ENCODE measurements at places on chromosomes 4 and X. TPM values are rescaled to one million over a fixed set of nuclear protein-coding genes. Genes with fewer than 3 reads are reported as not detected.

PNMA5 gene
- not detected for total RNA-seq

GLRA2 gene
- total RNA-seq, result not detected

RTL3 gene
- total RNA-seq, result not detected

RIBC1 gene
- 2.0 TPM for total RNA-seq

NELFA gene
- 55.8 TPM for total RNA-seq

AR gene
- total RNA-seq, result 7.7 TPM

PCGF3 gene
- 93.4 TPM for total RNA-seq

RBM47 gene
- total RNA-seq, result 37.8 TPM

TMEM175 gene
- 32.5 TPM for total RNA-seq

DNA sequence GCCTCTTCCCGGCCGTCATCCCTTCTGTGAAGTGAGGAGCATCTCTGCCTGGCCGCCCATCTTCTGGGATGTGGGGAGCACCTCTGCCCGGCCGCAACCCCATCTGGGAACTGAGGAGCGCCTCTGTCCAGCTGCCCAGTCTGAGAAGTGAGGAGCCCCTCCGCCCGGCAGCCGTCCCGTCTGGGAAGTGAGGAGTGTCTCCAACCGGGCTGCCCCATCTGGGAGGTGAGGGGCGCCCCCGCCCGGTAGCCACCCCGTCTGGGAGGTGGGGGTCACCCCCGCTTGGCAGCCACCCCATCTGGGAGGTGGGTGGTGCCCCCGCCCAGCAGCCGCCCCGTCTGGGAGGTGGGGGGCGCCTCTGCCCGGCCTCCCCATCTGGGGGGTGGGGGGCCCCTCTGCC lies 142.3 kb downstream of the LAS1L start:
- DNase-seq, result no peak

- no peak for DNase-seq
These were observed 43.9 kb upstream of the SLC25A4 start for GRCh38 chr4:185099024-185099682.

GRCh38 chr4:40334591-40335524 lies at the start of gene CHRNA9:
TSS of gene CHRNA9 (plus strand) at chr4:40335333. CDS start at chr4:40335468, 135 bp downstream.
- DNase-seq, result no peak

DNA sequence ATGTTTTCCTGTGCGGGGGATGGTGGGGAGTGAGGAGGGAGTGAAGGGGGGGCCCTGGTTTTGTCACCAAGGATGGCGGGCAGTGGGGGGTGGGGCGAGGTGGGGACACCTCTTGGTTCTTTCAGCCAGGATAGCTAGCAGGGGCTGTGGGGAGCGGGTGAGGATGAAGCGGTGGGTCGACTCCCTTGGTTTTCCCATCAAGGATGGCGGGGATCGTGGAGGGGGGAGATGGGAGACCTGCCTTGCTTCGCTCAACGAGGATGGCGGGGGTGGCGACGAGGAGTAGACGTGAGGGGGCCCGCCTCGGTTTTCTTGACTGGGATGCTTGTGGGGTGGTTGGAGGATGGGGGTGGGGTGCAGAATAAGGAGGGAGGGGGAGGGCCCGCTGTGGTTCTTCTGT lies 643 bp downstream of the FHL1 start:
- no peak for DNase-seq

DNA sequence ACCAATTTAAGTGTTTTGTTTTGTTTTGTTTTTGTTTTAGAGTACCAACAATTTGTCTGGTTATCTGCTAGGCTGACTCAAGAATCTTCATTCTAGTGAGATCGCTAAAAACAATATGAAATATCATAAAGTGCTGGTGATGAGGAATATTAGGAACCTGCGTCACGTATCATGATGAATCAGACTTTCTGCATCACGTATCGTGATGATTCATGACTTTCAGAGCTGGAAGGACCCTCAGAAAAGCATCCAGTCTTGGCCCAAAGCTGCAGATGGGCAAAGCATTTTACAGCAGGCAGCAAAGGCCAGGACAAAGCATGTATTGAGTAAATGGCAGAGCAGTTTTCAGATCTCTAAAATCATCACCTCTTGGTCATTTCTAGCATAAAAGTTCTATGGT lies 278.0 kb upstream of the BOD1L1 start:
- no peak for DNase-seq

DNA sequence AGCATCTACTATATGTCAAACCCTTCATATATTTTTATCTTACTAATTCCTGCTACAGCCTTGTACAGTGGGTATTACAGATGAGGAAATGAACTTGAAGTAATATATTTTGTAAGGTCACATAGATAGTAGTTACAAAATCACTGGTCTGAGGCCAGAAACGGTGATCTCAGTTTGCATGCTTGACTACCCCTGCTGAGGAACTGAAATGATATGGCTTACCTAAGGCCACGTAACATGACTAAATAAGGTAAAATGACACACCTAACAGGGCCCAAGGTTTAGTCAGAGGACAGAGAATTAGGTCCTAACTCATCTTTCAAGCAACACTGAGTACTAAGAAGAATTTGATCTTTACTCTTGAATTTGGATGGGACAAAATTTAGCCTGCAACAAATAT lies 1.5 kb upstream of the COMMD8 start:
- no peak for DNase-seq

- no peak for DNase-seq
These were observed 321.6 kb downstream of the ARHGAP10 start for GRCh38 chr4:148053298-148054003.

- no peak for DNase-seq
These were observed 46.8 kb downstream of the SLIT2 start for GRCh38 chr4:20298455-20298854.

- DNase-seq, result no peak
These were observed 867.4 kb upstream of the PCDH10 start for GRCh38 chr4:132281733-132282132.

GRCh38 chrX:24019448-24019847 lies 7.5 kb downstream of the KLHL15 start:
- DNase-seq, result no peak

DNA sequence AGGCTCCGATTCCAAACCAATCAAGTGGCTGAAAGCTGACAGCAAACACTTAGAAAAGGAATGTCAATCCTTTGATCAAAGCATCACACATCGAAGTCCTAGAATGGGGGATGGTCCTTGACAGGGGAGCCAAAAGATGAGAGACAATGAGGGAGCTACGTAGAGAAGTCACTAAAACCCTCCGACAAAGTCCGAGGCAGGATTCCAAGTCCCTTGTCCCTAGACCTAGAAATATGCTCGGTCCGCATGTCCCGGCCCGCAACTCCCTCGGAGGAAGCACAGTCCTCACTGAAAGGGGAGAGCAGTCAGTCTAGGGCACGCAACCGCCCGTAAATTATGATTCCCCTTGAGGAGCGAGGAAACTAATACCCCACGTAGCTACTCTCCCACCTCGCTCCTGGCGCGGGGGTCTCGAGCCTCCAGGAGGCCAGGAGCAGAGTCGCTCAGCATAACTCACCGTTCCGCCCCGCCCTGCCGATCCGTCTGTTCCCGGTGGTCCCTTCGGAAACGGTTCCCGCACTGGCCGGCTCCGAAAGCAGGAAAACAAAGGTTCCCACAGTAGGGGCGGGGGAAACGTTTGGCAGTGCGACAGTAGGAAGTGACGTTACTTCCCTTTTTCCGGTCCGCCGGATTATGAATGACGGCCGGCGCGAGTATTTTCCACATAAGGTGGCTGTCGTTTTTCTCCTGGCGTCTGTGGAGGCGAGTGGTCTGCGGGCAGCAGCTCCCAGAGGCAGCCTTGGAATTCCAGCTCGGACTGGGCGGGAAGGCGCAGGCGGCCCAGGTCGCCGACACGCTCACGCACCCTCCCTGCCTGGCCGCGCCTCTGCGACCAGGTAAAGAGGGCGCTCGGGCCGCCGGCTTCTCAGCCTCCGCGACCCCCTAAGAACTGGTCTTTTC lies at the start of the genes GSTCD and INTS12:
GSTCD (plus strand) TSS at position 604 of the 900 bp plus-strand sequence. CDS start 8,830 bp downstream, outside the sequence.
INTS12 (minus strand) TSS at position 509 of the 900 bp plus-strand sequence. CDS start 8,684 bp downstream, outside the sequence.
- DNase-seq, result peak; percentile 91

DNA sequence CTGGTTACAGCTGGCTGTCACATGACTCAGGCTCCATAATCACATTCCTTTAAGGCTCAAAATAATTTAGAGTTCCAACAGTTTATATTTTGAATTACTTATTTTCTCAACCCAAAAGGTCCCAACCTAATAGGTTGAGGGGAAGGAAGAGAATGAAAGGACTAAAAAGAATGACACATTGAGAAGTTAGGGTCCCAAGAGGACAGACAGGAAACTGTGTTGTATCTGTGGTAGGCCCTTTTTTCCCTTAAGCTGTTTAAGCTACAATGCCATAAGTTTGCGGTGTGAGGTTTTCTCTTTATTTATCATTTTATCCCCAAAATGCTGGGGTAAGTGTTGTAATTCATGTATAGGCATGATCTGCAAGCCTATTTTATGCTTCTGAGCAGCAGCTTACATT lies 290.2 kb downstream of the ZNF674 start:
- DNase-seq, result no peak

- DNase-seq, result no peak
These were observed 267.8 kb downstream of the STIM2 start for GRCh38 chr4:27128443-27128842.

DNA sequence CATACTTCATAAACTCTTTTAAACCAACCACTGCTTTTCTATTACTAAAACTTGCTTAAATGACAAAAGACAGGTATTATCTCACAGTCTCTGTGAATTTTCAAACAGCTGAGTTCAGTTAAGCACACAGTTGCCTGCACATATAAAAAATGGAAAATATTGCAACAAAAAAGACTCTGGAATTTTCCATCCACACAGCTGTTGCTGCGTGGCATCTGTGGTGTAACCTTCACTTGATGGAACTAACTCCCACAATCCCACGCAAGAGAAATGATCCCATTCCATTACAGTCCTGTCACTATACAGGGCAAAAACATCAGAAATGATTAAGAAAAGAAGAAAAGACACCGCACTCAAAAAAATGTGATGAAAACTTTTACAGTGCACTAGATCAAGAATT lies 149.8 kb upstream of the TBL1X start:
- no peak for DNase-seq

GRCh38 chr4:168309781-168310180 lies 8.8 kb downstream of the DDX60 start:
- no peak for DNase-seq

DNA sequence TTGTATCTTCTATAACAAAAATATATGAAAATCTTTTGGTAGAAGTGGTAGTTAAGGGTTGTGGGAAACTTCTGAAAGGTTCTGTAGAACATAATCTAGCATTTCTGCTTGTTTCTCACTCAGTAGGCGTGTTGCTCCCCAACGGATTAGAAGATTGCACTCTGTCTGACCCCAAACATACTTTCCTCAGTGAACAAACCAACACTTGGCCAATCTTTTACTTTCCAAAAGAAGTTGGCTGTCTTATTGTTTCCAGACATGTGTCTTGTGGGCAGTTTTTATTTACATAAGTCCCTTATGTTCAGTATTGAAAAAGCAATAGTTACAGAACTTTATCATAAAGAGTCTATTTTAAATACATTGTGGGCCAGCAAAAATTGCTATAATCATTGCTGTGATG lies 312.8 kb upstream of the EPHA5 start:
- no peak for DNase-seq

GRCh38 chrX:2954541-2954940 lies 25.4 kb upstream of the ARSD start:
- no peak for DNase-seq

DNA sequence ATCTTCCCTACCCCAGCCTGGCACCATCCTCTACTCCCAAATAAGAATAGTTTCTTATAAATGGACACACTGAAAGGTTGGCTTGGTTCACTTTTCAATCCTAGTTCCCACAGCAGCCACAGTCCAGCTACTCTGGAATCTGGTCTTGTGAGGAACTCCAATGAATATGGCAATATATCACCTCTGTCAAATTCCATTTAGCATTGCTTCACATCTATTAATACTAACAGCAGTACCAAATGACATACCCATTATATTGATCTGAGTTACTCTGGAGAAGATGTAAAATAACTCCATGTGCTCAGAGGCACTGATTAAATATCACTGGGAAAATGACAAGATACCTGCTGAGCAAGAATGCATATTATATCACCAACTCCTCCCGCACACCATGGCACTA lies 8.6 kb downstream of the OPHN1 start:
- DNase-seq, result no peak

- no peak for DNase-seq
These were observed 25.9 kb downstream of the HAND2 start for GRCh38 chr4:173504181-173504503.

DNA sequence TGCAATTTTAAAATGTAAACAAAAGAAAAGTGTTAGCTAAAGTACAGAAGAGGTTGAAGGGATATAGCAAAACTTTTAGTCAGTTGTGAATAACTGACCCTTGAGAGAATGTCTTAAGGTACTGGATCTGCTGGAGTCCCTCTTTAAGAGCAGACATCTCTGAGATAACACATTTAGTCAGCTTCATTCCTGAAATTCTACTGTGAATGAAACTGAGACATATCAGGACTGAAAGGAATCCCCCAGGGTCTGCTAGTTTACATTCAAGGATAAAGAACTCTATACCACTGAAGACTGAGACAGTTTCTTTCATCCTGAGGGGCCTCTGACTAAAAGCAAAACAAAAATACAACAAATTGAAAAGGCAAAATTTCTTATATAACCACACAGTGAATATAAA lies 54.4 kb downstream of the PGRMC1 start:
- no peak for DNase-seq

DNA sequence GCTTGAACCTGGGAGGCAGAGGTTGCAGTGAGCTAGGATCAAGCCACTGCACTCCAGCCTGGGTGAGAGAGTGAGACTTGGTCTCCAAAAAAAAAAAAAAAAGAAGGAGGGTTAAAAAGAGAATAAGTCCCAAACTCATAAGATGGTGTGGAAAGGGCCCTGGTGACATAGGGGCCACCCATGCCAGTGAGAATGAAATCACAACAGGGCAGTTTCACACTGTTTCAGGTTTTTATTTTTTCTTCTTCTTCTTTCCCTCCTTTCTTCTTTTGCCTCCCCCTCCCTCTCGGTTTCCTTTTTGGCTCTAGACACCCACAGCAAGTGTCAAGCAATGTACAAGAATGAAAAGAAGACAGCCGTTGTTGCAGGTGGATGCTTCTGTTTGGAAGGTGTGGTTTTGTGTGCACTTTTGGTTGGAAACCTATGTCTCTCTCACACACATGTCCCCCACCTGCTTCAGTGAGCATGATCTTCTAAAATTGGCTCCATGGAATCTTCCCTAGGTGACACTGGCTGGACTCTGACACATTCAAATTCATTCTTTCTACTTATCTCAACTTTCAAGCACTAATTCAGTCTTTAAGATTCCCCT lies 14.4 kb upstream of the TLR8 start:
- no peak for DNase-seq

DNA sequence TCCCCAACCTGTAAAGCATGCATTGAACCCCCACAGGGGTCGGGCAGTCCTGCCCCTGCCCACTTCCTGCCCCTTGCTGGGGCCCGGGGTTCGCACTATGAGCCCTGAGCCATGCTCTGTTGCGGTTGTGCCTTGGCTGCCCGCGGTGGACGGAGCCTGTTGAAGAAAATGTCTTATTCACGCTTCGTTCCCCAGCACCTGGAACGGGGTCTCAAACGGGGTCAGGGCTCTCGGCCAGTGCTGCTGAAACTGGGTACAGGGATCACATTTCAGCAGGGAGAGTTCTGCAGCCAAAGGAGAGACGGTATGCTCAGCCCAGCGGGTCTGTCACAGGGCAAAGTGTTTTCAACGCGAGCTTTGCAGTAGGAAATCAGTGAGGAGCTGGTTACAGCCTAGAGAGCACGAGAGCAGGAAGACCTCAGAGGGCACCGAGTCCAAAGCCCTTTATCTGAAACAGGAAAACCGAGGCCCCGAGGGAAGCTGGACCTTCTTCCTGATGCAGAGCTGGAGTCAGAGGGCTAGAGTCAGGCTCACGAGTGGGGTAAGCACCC lies 46.3 kb upstream of the AFAP1 start:
- no peak for DNase-seq

- DNase-seq, result no peak
These were observed at the start of gene TMEM185A for GRCh38 chrX:149631234-149632165. TSS of gene TMEM185A (minus strand) at chrX:149631792. CDS start at chrX:149631580, 212 bp downstream.
